ENCODE measurements at places on chromosomes 1 and 21. TPM values are rescaled to one million over a fixed set of nuclear protein-coding genes. Genes with fewer than 3 reads are reported as not detected.

GRCh38 chr1:58041621-58042020 lies 504.9 kb downstream of the OMA1 start:
- DNase-seq: peak; percentile 60
- H3K27me3 ChIP-seq: no peaks in the 10 kb centered on the region
- H3K4me3 ChIP-seq: no peak overlapping the region
- H3K4me1 ChIP-seq: no peaks in the 10 kb centered on the region
- H3K27ac ChIP-seq: no peak overlapping the region

DNA sequence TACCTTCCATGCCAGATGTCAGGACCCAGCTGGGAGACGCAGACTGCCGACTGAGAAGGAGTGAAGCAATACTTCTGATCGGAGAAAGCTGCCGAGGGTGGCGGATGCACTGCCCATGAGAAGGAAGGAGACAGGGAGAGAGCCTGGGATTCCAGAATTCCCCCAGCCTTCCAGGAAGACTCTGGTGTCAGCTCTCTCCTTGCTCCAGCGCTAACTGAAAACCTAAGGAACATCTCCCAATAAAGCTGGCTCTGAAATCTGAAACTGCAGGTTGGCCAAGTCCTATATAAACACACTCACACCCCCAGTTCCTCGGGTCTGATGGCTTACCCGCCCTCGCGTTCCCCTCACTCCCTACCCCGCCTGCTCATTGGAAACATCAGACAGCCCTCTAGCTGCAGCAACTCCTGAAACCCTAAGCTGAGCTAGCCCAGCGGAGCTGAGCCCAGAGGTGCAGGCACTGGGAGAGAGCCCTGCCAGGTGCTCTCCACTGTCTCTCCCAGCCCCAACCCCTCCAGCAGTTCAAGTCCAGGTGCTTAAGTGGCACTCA lies 52.3 kb downstream of the PLEKHA6 start:
- no peak overlapping the region for H3K4me3 ChIP-seq
- H3K4me1 ChIP-seq: no peaks in the 10 kb centered on the region
- DNase-seq: no peak
- no peak overlapping the region for H3K27ac ChIP-seq
- no peaks in the 10 kb centered on the region for H3K36me3 ChIP-seq

- H3K4me1 ChIP-seq: peaks cover 8% of the 10 kb centered on the region
- no peak overlapping the region for H3K27ac ChIP-seq
- no peak overlapping the region for H3K4me3 ChIP-seq
- H3K27me3 ChIP-seq: peaks cover 16% of the 10 kb centered on the region
- H3K36me3 ChIP-seq: no peaks in the 10 kb centered on the region
- DNase-seq: peak; percentile 39
Measured at GRCh38 chr1:151846062-151846568, 6.5 kb upstream of the C2CD4D start.

GRCh38 chr1:86153836-86154235 lies 2.7 kb downstream of the COL24A1 start:
- no peaks in the 10 kb centered on the region for H3K36me3 ChIP-seq
- no peak for DNase-seq
- no peaks in the 10 kb centered on the region for H3K27me3 ChIP-seq
- H3K4me3 ChIP-seq: no peak overlapping the region
- no peak overlapping the region for H3K27ac ChIP-seq

- no peaks in the 10 kb centered on the region for H3K27me3 ChIP-seq
- no peak overlapping the region for H3K4me3 ChIP-seq
- no peak for DNase-seq
- no peak overlapping the region for H3K27ac ChIP-seq
- no peaks in the 10 kb centered on the region for H3K36me3 ChIP-seq
Measured at GRCh38 chr21:29719521-29719920, 220.3 kb downstream of the GRIK1 start.

- no peaks in the 10 kb centered on the region for H3K36me3 ChIP-seq
- DNase-seq: peak; percentile 18
Measured at GRCh38 chr1:210937846-210938245, 196.1 kb downstream of the KCNH1 start.

GRCh38 chr1:229131243-229132105 lies 139.4 kb upstream of the RAB4A start:
- no peak for DNase-seq
- H3K4me1 ChIP-seq: no peaks in the 10 kb centered on the region
- peaks cover 19% of the 10 kb centered on the region for H3K27me3 ChIP-seq
- no peaks in the 10 kb centered on the region for H3K36me3 ChIP-seq
- H3K27ac ChIP-seq: no peak overlapping the region
- H3K4me3 ChIP-seq: no peak overlapping the region

DNA sequence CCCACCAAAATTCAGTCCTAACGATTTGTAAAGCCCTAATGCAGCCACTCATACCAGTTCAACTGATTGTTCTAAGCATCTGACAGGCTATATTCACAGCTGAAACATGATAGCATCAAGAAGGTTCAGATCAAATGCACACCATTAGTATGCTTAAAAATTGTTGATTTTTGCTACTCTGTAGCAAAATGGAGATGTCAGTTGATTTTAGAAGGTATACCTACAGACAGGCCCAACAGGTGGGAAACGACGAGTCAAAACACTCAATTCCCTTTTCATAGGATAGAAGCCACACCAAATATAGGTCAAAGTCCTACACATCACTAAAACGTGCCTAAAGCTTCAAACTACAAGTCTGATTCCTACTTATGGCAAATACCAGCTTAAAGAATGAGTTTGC lies 6.7 kb downstream of the SFPQ start:
- H3K36me3 ChIP-seq: peaks cover 96% of the 10 kb centered on the region
- H3K27ac ChIP-seq: no peak overlapping the region
- H3K4me3 ChIP-seq: no peak overlapping the region
- no peak for DNase-seq
- H3K4me1 ChIP-seq: peaks cover 19% of the 10 kb centered on the region

- no peak overlapping the region for H3K27ac ChIP-seq
- H3K36me3 ChIP-seq: peaks cover 9% of the 10 kb centered on the region
- H3K4me1 ChIP-seq: no peaks in the 10 kb centered on the region
- H3K27me3 ChIP-seq: no peaks in the 10 kb centered on the region
- no peak overlapping the region for H3K4me3 ChIP-seq
Measured at GRCh38 chr1:21759182-21759581, 23.8 kb downstream of the USP48 start.

DNA sequence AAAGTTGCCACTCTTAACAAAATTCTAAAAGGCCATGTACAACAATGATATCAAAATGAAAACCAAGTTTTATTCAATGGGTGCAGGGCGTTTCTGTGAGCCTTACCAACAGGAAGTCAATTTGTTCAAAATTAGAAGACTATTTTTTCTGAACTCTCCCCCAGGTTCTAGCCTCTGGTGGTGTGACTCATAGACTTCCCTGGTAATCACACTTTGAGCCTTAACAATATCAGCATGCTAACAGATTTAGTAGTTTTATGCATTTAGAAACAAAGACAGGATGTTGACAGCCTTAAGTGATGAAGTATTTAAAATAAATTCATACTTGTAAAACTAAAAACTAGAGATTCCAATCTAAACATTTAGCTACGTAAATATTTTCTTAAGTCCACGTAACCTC lies 88.4 kb downstream of the LRRC8C start:
- peaks cover 28% of the 10 kb centered on the region for H3K4me1 ChIP-seq
- no peaks in the 10 kb centered on the region for H3K36me3 ChIP-seq
- no peaks in the 10 kb centered on the region for H3K27me3 ChIP-seq
- DNase-seq: peak; percentile 48
- H3K4me3 ChIP-seq: no peak overlapping the region
- no peak overlapping the region for H3K27ac ChIP-seq

Gene S100A14
- total RNA-seq: 0.38 TPM

Gene C1orf94
- 0.70 TPM for total RNA-seq

Gene FAM72B
- total RNA-seq: 2.9 TPM
